ENCODE measurements at places on chromosomes 11 and 22.
A peak's percentile ranks its signal among the peaks of the same experiment; 100 is the strongest.

- no peak for DNase-seq
These were observed 6.6 kb downstream of the SHANK2 start for GRCh38 chr11:71245601-71246391.

DNA sequence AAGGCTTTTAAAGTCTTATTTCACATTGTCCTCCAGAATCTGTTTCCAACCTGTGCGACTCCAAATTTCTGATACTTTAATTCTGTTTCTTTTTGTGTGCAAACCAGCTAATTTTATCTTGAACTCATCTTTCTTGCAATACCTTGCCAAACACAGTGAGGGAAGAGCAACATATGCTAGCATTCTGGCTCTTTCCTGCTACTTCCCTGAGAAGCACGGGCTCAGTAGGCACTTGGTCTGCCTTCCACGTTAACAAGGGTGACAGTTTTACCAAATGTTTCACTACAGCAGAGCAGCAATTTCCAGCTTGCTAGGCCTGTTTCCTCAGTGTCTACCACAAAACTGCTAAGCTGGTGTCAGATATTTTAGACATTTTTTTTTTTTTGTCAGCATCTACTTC is 405.8 kb downstream of the NTM start:
- DNase-seq: no peak

DNA sequence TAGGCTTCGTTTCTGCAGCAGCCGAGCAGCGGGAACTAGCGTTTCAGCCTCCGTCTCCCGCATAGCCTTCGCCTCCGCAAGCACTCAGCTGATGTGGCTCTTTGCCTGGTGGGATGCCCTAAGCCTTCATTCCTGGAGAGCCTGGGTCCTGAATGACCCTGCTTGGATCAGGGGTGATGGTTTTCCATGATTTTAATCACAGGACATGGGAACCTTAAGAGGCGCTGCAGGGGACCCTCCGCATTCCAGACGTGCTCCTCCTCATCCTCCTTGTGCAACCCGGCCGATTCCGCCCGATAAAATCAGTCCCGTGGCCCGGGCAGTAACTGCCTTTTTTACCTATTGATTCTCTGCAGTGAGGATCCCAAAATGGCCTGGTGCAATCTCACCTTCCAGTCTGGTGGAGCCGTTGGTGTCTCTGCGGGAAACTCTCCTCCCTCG is 8.2 kb downstream of the C11orf21 start:
- no peak for DNase-seq

- peak; percentile 68 for DNase-seq
These were observed 36.5 kb downstream of the MADD start for GRCh38 chr11:47306484-47306844.

- no peak for DNase-seq
These were observed 2.9 kb downstream of the MGAT3 start for GRCh38 chr22:39459681-39460080.

DNA sequence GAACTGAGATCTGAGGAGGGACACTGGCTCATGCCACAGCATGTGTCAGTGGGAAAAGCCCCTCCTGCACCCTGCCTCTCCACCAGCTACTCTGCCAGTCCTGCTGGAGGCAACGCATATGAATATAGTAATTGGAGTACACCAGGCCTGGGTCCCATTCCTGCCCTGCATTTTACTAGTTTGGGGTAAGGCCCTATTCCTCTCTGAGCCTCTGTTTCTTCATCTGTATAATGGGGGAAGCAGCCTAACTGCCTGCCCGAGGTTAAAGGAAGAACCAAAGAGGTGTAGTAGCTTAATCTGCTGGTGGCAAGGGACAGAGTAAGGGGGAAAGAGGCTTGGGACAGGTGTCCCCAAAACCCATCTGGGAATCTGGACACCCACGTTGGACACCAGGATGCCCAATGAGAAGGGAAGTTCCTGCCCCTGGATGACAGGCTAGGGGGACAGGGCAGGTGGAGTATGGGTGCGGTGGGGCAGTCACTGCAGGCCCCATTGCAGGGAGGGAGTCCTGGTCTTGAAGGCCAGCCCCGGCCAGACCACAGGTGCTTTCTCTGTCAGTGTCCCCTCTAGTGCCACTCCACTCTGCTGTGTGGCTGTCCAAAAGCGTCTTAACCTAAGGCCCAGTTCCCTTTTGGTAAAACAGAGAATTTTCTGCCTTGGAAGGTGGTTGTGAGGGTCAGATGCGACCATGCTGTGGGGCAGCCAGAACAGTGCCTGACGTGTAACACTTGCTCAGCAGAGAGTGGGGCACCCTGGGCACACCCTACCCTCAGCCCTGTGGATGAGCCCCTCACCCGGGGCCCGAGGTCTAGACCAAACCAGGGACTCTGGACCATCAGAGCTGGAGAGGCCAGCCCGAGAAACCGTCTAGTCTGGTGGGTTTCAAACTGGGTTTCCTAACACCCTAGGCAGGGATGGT is 11.5 kb downstream of the TSKU start:
- DNase-seq: no peak

GRCh38 chr11:107172996-107173395 is 154.7 kb upstream of the GUCY1A2 start:
- no peak for DNase-seq

GRCh38 chr22:17968126-17968525 is 56.2 kb downstream of the MICAL3 start:
- no peak for DNase-seq

- no peak for DNase-seq
These were observed 693 bp downstream of the CSTF3 start for GRCh38 chr11:33160587-33160986.

DNA sequence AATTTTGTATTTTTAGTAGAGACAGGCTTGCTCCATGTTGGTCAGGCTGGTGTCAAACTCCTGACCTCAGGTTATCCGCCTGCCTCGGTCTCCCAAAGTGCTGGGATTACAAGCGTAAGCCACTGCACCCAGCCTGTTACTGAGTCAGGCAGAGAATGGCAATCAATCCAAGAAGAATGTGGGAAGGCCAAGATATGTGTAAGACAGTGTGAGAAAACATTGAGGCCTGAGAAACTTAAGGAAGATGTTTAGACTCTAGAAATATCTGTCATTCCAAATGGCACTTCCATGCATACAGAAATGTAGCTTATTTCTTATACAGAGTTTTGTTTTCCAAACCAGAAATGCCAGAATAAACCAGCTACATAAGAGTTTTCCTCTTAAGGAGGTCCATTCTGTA is 248.5 kb downstream of the ETS1 start:
- DNase-seq: no peak

- no peak for DNase-seq
These were observed 4.0 kb downstream of the PHOX2A start for GRCh38 chr11:72239849-72240460.

DNA sequence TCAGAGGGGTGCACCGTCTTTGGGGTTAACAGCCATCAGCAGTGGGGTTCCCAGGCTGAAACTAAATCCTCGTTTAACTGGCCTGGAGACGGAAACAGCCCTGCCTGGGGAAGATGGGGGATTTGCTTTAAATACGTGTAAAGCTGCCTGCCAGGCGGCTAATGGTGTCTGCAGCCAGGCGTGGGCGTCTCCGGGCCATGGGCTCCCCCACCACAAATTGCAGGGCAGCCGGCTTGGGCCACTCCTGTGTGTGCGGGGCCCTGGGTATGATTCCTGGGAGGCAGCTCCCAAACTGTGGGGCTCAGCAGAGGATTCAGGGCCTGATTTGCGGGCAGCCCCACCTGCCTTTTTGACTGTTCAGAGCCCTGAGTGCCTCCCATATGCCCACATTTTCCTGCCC is 110.5 kb downstream of the KCNQ1 start:
- no peak for DNase-seq

GRCh38 chr22:47391169-47392053 is 629.0 kb downstream of the TBC1D22A start:
- DNase-seq: no peak

GRCh38 chr11:64173616-64174355 is 7.9 kb upstream of the MACROD1 start:
- no peak for DNase-seq

Measured in NCI-H524 treated with DMSO at 0.1 percent for 48 hours (cell line).